Fibroblast of mammary gland (primary cell): ENCODE measurements at places on chromosomes 1 and 21.

DNA sequence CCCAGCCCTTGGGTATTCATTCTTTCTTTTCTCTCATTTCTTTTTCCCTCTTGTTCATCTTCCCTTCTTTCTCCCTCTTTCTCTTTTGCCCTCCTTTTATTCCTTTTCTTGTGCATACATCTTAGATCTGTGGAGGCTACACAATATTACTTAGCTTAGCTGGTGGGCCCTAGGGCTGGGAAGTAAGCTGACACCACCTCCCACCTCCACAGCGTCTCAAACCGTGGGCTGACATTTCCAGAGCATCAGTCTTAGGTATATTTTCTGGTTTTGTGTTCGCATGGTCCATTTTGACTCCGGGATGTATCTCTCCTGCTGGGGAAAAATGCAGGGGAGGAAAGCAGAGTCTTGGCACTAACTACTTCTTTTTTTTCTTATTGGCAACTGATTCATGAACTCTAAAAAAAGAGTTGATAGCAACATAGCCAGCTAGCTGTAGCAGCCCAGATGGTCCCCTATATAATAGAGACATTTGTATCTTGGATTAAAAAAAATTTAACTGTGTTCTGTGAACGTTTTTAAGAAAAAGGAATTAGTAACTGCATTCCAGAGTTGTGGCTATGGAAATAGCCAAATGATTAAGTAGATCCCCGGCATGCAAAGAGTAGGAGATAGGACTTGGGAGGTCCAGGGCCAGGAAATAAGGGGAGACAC lies 15.5 kb downstream of the CNIH3 start:
- peak; percentile 37 for DNase-seq

DNA sequence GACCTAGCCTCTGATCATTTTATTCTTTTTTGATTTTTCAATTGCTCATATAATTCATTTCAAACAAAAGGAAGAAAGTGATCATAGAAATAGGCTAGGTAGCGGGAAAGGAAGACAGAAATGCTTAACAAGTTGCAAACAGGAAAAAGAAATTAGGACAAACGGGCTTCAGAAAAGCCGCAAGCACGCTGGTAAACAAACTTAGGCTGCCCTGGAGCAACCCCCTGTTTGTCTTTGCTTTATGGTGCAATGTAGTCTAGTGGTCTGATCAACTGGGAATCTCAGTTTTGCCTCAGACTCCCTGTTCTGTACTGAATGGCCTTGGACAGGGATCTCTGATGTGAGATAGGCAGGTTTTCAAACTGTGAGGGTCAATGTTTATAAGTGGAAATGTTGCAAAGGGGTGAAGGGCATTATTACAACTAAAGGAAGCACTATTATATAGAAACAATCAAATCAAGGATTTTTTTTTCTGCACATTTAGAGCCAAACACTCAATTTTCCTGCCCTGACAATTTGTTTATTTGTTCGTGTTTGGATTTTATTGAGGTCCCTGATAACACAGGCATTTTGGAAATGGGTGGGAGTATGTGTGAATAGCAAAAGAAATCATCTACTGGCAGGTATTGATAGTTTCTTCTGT lies 146.8 kb upstream of the NRIP1 start:
- DNase-seq, result no peak

DNA sequence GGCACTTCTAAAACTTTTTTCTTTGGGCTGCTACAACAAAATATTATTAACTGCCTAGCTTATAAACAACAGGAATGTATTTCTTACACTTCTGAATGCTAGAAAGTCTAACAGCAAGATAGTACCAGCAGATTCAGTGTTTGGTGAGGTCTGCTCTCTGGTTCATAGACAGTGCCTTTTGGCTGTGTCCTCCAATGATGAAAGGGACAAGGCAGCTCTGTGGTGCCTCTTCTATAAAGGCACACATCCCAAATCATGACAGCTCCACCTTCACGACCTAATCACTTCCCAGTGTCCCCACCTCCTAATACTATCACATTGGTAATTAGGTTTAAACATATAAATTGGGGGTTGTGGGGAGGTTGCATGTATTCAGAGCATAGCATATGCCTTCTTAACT lies 9.5 kb downstream of the CFH start:
- DNase-seq, result no peak

- no peak for DNase-seq
Observed at GRCh38 chr1:201354901-201355295, 22.6 kb downstream of the TNNT2 start.

GRCh38 chr1:20322825-20323612 lies 32.3 kb downstream of the VWA5B1 start:
- DNase-seq, result peak; percentile 95

DNA sequence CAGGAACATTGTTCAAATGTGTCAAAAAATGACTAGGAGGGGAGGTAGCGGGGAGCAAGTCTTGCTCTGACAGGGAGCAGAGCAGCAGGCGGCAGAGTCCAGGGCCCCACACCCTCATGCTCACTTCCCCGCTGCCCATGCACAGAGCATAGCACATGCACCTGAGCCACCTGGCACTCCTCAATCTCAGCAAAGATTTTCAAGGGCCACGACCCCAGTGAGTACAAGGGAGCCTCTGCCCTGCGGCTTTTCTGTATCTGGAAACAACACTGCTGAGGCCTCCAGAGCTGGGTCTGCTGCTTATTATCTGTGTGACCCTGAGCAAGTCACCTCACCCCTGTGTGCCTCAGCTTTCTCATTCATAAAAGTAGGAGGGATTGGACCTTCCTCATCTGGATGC lies 1.1 kb upstream of the GJB3 start:
- DNase-seq, result no peak

- no peak for DNase-seq
Observed at GRCh38 chr1:61898658-61899057, 156.4 kb downstream of the PATJ start.

DNA sequence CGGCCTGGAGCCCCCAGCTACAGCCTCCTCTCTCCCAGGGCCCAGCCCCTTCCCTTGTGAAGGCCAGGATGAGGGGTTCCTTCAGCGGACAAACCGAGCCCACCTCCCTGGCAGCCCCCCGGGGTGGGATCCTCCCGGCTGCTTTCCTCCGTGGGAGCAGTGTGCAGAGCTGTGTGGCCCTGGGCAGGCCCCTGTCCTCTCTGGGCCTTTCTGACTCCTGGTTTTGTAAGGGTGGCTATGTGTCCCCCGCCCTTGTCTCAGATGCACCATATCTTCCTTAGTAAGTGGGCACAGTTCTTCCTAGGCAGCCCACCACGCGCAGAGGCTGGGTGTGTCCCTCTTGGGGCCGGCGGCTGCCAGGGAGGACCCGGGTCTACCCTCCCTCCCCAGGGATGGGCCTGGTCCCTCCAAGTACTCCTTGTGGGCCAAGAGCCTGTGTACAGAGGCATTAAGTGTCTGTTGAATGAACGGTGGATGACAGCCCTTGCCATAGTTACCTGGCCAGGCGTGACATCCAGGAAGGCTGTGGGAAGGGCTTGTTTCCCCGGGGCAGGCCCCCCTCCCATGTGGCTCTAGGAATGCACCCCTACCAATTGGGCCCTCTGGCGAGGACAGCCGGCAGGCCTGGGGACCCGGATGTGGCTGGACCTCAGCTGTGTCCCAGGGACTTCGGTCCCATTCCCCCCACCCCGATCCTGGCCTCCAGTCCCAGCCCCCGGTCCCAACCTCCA lies 3.8 kb downstream of the SMIM1 start:
- no peak for DNase-seq

DNA sequence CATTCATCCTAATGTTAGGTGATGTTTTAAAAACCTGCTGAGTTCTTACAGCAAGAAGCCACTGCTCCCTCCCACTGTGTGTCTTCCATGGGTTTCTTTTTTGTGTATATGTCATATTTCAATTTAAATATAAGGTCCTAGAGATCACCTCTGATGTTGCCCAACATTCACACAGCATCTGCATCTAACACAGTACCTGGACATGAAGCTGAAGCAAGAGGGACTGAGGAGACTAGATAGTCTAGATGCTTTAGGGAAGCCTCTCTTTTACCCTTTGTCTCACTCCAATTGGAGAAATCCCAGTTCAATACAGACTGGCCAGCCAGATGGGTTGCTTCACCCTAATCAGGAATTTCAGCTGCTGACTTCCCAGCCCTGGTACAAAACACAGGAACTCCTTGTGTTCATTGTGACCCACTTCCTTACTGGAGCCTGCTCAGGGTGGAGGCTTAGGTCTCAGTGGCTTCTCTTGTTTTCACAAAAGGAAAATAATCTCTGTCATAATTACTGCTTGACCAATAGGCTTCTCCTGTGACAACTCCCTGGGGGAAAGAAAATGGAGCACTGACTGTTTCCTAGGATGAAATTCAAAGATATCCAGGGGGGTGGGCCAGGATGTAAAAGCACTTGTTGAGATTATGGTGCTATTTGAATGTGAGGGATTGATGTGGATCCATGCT lies 17.3 kb downstream of the BTG2 start:
- DNase-seq, result no peak

DNA sequence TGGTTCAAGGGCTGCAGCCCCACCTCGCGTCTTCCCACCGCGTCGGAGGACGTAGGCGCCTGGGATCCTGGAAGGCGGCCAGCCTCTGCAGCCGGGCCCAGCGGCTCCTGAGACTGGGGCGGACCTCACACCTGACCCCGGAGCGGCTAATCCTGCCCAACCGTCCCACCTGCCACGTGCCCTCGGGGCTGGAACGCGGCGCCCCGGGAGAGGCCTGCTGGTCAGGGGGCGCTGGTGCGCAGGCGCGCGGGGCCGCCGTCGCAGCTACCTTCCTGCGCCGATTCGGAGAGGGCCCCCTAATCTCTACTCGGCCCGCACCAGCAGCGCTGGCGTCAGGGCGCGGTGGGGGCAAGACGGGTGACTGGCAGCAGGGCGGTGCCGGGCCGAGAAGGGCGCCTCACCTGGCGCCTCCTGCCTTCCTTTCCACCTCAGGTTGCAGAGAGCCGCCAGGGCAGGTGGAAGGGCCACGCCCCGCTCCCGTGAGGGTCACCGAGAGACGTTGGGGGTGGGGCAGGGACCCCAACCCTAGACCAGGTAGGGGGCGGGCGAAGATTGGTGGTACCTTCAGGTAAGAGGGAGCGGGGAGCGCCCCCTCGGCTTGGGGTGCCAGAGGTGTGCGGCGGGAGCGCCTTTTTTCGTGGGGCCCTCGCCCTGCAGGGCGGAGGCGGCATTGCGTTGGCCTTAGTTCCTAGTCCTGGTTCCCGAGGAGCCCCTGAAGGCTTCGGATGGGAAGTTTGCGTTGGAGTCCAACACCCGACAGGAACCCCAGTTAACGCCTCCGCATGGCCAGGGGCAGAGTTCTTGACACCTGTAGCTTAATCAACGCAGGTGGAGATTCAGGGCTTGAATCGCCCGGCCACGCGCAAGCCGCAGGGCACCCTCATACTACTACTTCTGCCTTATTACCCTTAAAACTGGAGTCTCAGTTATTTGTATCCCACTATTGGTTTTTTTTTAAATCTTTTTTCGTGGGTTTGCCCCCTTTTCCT lies at the start of gene TDRD5:
Gene TDRD5 (plus strand): TSS at position 241 of the 989 bp plus-strand sequence. CDS start 784 bp downstream, outside the sequence.
- no peak for DNase-seq

DNA sequence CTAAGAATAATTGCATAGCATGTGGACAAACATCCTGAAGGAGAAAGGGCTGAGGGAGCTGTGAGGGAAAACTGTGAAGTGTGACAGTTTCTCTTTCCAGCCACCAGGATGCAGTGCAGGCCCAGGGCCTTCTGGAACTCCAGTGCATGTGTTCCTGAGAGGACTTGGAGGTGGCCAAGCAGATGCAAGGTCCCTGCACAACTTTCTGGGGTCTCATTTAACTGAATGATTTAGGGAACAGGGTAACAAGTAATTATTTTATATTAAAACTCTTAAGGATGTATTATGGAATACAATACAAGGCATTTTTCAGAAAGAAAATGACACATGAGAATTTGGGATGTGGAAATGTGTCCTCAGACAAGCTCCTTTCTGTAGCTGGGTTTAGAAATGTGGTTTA lies 61.2 kb upstream of the MCOLN3 start:
- peak; percentile 70 for DNase-seq

- DNase-seq, result no peak
Observed at GRCh38 chr1:18354612-18355011, 126.1 kb upstream of the KLHDC7A start.

GRCh38 chr1:29380532-29380931 lies 144.2 kb downstream of the PTPRU start:
- DNase-seq, result peak; percentile 85

DNA sequence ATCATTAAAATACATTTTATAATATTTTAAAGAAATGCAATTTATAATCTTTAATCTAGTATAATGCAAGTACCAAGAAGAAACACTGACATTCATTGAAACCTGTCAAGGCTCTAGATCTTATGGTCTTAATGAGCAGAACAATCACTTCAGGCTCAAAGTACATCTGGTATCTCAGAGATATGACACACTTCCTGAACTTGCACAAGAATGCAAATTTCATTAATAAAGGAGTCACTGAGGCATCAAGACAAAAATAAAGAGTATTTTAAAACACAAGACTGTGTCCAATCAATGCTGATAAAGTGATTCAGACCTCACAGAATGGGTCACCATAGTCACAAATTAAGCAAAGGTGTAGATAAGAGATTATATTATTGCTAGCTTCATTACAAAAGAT lies 178.1 kb downstream of the AK5 start:
- peak; percentile 25 for DNase-seq

DNA sequence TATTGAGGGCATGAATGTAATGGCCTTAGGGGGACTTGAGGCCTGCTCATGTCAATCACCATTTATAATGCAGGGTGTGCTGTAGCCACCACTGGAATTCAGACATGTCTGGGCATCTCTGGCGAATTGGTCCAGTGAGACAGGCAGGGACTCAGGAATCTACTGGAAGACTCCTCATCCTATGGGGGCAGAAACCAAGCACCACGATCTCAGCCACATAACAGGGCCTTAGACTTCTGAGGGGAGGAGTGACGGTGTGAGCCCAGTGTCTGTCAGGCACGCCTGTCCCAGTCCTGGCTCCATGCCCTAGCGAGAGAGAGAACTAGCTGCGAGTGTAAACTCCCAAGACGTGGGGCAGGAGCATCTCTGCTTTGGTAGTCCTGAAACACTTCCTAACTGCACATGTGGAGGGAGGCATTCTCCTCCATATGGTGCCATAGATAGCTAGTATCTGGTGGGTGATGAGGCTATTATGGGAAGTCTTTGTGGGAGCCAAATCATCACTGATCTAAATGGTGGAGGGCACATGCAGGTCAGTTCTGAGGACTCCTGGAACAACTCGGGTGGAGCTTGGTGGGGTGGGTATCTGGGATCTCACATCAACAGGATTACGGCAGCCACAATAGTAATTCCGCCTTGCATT lies 29.8 kb upstream of the KIAA0040 start:
- DNase-seq, result no peak

GRCh38 chr1:46062651-46063319 lies 69.6 kb downstream of the PIK3R3 start:
- DNase-seq, result peak; percentile 24

- DNase-seq, result no peak
Observed at GRCh38 chr1:90335558-90335957, 340.6 kb downstream of the ZNF326 start.
